ENCODE measurements at places on chromosomes 2 and 18.

DNA sequence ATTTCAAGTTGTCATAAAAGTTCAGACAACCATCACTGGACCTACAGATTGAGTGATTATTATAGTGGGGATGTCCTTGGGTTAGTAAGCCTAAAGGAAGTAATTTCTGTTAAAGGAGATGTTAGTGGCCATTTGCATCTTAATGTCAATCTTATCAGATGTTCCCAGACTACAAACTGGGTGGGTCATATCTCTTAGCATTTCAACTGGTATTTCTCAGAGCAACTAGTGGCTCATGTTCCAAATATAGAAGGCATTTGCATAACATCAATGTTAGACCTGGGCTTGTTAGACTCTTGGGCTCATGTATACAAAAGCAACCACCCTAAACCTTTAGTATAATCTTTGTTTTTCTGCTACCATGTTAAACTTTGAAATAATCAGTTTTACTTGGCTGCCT, 17.9 kb downstream of the PLEKHA3 start:
- DNase-seq, result no peak

GRCh38 chr2:195582188-195582587, 74.8 kb upstream of the SLC39A10 start:
- no peak for DNase-seq

- no peak for DNase-seq
These were observed 801.1 kb upstream of the RAB6C start for GRCh38 chr2:129178356-129178755.

GRCh38 chr2:215355801-215356200, 43.9 kb downstream of the ATIC start:
- DNase-seq, result no peak

DNA sequence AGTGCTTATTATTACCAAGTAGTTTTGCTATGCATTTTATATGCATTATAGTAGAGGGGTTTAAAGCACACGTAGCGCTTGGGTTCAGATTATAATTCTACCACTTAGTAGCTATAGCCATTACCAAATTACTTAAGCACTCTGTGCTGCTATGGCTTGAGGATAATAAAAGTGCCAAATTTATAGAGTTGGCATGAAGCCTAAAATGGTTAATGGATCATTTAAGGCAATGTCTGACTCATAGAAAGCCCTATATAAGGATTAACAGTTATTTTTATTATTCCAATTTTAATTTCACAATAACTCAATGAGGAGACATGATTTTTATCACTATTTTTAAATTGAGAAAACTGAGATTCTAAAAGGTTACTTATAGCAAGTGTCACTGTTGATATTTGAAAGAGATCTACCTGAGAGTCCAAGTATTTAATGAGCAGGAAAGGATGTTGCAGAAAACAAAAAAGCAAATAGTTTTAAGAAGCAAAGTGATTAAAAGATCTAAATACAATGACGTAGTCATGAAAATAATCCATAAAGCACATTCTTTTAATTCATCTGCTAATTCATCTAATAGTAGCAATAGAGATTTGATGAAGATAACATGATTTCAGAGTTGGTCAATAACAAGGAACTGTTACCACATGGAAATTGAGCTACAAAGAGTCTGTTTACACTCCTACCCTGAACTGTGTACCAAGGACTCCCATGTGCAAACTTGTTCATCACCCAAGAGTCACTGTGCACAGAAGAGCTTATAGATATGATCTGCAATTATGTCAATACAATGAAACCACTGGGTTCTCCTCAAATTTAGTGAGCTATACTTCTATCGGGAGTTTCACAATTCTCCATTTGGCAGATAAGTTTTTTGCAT, 78.8 kb upstream of the DTNA start:
- DNase-seq, result no peak

DNA sequence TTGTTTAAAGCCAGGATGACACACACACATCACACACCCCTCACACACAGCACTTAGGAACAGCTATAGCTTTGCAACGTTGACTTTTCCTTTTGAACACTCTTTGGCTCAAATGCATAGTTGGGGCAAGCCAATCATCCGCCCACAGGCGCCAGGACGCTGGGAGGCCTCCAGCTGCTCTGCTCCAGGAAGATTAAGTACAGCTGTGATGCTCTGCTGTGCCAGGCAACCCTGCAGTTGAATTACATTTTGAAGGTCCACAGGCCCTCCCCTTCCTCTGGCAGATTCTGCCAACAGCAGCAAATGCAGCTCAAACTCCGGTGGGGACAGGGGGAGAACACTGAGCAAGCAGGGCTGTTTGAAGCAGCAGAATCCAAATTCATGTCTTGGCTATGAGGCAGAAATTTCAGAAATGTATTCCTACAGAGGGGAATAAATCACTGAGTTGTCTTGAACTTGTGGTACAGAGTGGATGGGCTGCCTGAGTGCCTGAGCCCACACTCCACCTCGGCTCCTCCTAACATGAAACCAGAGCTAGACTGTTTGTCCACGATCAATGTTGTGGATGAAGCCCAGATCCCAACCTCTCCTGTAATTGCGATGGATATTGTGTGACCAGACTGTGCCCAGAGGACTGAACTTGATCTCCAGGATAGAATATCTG, 86.5 kb upstream of the PPP1CB start:
- no peak for DNase-seq

- no peak for DNase-seq
These were observed 101.8 kb downstream of the COL6A3 start for GRCh38 chr2:237312021-237312755.

GRCh38 chr2:98835831-98836385, 100.1 kb downstream of the CRACDL start:
- DNase-seq, result peak; percentile 55

- no peak for DNase-seq
These were observed 38.9 kb downstream of the SETBP1 start for GRCh38 chr18:44719519-44720060.

GRCh38 chr2:152594792-152595191, 122.5 kb downstream of the PRPF40A start:
- DNase-seq, result no peak

DNA sequence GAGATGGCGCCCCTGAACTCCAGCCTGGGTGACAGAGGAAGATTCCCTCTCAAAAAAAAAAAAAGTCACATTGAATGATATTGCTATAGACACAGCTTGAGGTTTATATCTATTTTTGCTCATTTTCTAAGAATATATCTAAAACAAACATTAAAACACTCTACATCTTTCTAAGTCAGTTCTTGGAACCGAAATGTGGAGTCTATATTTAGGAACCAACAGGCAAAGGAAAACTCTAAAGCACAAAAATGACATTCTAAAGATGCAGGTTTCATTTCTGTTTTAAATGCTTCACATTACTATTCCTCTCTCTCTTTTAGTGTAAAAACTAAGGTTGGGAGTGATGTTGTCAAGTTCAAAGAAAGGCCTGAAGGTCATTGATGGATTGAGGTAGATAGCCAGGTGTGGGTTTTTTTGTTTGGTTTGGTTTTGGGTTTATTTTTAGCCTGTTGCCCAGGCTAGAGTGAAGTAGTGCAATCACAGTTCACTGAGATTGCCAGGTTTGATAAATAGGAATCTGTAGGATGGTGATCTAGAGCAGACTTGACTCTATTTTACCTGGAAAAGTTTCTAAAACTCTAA, 194.0 kb upstream of the RBBP8 start:
- no peak for DNase-seq

DNA sequence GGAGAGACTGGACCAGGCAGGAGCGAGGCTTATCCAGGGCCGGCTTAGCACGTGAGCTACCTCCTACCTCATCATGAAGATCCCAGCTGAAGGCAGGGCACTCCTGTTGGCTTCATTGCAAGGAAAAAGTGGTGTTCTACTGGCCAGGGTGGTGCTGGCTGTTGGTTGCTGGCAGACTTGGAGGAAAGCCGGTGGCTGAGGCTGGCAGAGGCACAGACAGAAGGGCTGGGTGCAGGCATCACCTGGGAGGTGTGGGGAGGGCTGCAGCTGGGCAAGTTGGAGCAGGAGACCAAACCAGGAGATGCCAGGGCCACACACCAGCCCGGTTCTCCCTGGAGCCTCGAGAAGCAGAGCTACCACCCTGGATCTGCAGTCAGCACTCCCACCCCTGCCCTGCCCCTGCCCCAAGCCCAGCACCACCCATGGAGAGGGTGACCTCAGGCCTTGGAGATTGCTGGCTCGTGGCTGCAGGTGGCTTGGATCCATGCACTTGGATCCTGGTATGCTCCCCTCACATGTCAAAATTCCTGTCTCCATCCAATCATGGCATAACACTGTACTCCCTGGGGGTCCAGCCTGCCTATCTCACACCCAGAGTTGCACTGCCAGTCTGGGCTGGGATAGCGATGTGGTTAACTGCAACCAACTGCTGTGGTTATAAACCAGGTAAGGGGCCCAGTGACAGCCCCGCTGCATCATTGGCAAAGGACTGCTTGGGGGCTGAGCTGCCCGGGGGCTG, 49.7 kb downstream of the GLI2 start:
- no peak for DNase-seq

Measured in effector memory CD8-positive, alpha-beta T cell (primary cell).